Naive B cell (primary cell): ENCODE measurements at places on chromosomes 11 and 22.

DNA sequence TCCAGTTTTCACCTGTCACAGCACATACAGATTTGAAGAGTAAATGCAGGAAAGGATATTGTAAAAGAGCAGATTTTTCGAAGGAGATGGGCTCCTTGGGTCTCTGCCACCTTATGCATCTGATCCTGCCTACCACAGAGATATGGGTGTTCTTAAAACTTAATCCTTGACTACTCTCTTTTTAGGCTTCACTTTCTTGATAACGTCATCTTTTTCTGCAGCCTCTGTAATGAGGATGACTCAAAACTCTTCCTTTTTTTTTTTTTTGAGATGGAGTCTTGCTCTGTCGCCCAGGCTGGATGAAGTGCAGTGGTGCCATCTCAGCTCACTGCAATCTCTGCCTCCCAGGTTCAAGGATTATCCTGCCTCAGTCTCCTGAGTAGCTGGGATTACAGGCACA, 7.8 kb downstream of the PRR14L start:
- no peak for DNase-seq

- DNase-seq: no peak
Observed at GRCh38 chr22:39197578-39197977, 45.1 kb upstream of the CBX7 start.

GRCh38 chr11:116328391-116328790, 444.4 kb downstream of the BUD13 start:
- DNase-seq: no peak

DNA sequence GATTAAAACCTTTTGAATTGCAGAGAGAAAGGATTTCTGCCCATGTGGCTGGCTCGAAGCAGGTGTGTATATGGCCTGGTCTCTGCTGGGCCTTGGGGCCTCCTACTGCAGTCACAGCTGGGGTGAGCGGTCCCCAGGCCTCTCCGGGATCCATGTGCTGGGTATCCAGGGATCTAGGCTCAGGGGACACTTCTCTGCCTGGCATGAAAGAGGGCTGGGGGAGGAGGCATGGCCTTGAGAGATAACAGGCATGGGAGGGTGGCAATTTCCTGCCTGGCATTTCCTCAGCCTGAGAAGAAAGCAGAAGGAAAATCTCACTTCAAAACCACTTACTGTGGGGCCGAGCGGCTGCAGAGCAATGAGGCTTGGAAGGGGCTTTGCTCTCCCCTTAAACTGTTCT, 20.3 kb upstream of the PARVG start:
- no peak for DNase-seq

GRCh38 chr11:10984250-10984649, 126.4 kb upstream of the ZBED5 start:
- DNase-seq: no peak
